ENCODE measurements at places on chromosomes 5 and 9.

- DNase-seq, result no peak
Observed at GRCh38 chr5:55713871-55714270, 1.7 kb upstream of the SLC38A9 start.

- no peak for DNase-seq
Observed at GRCh38 chr9:92952906-92953610, 5.7 kb downstream of the FGD3 start.

GRCh38 chr9:22838266-22838665, 391.6 kb downstream of the DMRTA1 start:
- DNase-seq, result no peak

DNA sequence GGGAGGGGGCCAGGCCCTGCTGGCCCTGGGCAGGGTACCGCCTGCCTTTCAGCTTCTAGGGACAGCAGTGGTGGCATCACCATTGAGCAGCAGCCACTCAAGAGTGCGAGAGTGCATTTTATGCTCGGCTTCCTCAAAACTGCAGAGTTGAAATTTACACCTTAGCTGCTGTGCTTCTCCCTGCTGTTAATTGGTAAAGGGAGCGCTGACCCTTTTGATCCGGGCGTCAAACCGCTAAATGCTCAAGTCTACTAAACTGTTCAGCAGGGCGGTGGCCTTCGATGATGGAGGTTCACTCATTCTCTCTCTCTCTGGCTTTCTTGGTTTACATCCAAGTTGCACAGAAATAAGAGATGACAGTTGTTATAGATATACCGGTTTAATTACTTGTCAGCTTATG, 368.6 kb upstream of the IRX2 start:
- no peak for DNase-seq

DNA sequence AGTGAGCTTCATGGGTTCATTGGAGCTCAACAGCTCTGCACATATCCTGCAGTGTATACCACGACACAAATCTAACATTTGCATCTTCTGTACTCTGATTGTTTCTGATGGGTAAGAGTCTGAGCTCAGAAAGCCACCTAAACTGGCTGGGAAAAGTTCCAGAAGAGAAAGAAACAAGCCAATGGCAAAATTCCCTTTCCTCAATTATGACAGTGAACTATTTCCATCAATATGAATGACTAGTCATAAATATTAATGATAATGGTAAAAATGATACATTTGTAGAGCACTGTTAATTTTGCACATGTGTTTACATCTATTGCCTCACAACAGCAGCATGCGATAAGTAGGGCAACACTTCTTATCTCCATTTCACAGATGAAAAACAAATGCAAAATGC, 1101.6 kb upstream of the DMAC1 start:
- no peak for DNase-seq

GRCh38 chr5:71932655-71933338, 174.5 kb upstream of the MAP1B start:
- no peak for DNase-seq

- DNase-seq, result no peak
Observed at GRCh38 chr5:67989456-67989855, 226.1 kb upstream of the PIK3R1 start.

- no peak for DNase-seq
Observed at GRCh38 chr5:145975361-145976066, 39.1 kb downstream of the SH3RF2 start.

DNA sequence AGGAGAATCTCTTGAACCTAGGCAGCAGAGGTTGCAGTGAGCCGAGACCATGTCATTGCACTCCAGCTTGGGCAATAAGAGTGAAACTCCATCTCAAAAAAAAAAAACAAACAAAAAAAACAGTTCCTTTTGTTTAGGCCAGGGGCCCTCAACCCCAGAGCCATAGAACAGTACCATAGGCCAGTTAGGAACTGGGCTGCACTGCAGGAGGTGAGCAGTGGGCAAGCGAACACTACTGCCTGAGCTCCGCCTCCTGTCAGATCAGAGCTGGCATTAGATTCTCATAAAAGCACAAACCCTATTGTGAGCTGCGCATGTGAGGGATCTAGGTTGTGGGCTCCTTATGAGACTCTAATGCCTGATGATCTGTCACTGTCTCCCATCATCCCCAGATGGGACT, 49.1 kb upstream of the SUB1 start:
- DNase-seq, result no peak

GRCh38 chr9:100111235-100111634, 12.2 kb downstream of the INVS start:
- no peak for DNase-seq

DNA sequence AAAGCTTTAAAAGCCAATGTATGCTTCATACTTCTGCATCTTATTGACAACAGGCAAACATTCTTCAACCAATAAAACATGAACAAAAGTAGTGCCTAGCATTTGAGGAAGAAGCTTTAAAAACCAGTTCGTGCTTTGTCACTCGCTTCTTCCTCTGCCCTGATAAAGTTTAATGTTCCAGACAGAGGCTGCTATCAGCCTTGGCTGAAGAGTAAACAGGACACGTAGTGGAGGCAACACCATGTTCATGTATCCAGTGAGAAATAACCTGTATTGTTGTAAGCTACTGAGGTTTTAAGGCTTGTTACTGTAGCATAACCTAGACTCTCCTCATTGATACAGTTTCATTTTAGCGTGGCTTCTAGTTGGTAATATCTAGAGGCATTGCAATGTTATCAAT, 3.2 kb upstream of the FUBP3 start:
- no peak for DNase-seq

DNA sequence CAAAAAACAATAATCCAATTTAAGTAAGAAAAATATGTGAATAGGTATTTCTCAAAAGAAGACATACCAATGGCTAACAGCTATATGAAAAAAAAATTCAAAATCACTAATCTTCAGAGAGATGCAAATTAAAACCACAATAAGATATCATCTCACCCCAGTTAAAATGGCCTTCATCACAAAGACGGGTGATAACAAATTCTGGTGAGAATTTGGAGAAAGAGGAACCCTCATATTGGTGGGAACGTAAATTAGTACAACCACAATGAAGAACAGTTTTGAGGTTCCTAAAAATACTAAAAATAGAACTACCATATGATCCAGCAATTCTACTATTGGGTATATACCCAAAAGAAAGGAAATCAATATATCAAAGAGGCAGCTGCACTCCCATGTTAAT, 94.3 kb downstream of the TMEM167A start:
- DNase-seq, result no peak

- DNase-seq, result no peak
Observed at GRCh38 chr9:124849801-124850200, 3.5 kb upstream of the WDR38 start.

DNA sequence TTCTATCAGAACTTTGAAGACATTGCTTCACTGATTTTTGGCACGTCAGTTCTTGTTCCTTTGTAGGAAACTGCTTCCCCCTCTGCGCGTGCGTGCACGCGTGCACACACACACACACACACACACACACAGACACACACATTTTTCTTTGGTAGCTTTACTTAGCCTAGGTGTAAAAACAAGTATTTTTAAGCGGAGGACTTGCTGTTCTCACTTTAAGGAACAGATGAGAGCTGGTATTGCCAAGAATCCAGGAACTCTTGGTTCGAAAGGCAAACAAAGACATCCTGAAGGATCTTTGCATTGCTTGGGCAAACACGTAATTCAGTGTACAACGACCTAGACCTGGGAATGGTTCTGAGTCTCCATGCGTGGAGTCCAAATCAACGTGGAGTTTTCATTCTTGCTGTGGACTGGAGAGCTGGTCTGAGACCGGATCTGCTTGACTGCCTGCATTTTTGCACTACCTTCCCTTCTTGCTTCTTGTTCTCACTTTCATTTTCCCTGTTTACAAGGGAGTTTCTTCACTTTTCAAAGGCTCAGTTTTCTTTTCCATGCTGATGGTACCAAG, 8.2 kb downstream of the TMEM268 start:
- DNase-seq, result no peak

DNA sequence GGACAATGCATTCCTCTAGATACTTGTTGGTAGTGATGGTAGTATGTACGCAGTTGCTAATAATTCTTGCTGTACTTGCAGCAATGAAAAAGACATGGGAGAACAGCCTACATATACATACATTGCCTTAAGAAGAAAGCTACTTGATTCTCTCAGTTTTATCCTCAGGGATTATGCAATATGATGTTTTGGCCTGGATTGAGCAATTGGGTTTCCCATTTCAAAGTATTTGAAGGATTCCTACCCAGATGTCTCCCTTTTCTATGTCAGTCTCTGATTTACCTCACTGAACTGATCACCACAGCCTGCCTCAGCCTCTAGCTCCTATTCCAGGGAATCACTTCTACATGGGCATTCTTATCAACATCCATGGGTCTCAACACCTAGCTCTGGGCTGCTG, 210.1 kb upstream of the CDH10 start:
- DNase-seq, result no peak

DNA sequence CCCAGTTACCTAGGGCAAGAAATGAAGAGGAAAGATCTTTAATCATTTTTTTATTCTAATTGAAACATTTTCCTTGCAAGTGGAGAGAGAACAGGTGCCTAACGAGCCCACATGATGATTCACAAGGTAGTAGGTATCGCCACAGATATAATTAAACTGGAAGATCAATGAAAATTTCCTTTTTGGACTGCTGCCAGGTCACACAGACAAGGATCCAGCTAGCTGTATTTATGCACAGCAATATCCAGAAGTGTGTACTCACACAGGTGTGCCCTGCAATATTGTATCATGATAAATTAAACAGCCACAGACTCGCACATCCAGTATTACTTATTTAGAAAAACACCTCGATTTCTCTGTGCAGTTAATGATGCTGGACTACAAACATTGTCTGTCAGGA, 294.0 kb upstream of the SMARCA2 start:
- DNase-seq, result no peak

DNA sequence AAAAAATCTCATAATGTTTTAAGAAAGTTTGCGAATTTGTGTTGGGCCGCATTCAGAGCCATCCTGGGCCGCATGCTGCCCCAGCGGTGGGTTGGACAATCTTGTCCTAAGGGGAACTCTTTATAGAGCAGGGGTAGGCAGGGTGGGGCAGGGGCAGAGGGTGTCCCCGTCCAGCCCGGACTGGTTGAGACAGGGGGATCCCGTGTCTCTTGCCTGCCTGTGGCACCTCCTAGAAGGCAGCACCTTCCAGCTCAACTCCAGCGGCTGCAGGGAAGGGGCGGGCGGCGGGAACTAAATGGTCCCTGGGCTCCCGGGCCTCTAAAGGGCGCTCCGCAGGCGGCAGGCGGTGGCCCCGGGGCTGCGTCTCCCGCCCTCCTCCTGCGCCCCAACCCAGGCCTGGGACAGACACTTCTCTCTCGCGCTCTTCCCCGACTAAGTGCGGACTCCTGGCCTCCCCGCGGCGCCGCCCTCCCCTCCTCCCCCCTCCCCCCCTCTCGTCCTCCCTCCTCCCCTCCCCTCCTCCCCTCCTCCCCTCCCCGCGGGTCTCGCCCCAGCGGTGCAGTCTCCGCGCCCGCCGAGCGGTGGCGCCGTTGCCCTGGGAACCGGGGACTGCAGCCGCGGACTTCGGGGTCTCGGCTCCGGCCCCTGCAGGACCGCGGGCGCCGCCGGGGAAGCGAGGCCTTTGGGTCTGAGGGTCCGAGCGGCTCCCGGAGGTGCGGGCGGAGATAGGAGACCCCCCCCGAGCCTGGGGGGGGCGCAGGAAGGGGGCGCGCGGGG, 132.6 kb downstream of the MRPL36 start:
- DNase-seq, result peak; percentile 28

- DNase-seq, result no peak
Observed at GRCh38 chr9:94639061-94639998, at the start of gene FBP1. FBP1 (minus strand) TSS chr9:94639518; CDS start chr9:94639310, 208 bp downstream.

DNA sequence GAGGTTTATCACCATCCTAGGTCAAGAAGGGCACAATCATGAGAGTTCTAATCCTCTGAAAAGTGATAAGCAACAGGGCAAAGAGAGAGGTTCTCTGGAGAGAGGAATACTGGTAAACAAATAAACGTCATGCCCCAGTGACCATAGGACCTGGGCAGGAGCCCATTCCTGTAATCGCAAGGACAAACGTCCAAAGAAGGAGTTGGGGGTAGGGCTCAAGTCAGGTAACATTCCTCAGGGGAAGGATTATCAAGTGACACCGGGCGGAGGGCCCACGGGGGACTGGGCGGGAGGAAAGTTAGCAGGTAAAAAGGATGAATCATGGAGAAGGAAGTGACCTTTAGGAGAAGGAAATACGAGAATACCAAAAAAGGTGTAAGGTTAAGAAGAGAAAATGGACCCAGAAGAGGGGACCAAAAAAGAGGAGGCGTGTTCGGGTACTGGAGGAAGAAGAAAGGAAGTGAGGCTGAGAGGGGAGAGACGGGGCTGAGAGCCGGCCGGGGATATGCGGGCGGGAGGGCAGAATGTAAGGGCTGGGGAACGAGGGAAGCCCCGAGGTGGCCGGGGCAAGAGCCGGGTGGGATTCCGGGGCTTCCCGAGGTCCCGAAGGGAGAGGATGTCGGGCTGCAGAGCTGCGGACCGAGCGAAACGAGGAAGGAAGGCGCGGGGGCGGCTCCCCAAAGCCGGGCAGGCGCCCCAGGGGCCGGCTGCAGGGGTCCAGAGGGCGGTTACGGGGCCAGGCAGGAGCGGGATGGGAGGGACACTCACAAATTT, 583 bp downstream of the DIAPH1 start:
- no peak for DNase-seq

DNA sequence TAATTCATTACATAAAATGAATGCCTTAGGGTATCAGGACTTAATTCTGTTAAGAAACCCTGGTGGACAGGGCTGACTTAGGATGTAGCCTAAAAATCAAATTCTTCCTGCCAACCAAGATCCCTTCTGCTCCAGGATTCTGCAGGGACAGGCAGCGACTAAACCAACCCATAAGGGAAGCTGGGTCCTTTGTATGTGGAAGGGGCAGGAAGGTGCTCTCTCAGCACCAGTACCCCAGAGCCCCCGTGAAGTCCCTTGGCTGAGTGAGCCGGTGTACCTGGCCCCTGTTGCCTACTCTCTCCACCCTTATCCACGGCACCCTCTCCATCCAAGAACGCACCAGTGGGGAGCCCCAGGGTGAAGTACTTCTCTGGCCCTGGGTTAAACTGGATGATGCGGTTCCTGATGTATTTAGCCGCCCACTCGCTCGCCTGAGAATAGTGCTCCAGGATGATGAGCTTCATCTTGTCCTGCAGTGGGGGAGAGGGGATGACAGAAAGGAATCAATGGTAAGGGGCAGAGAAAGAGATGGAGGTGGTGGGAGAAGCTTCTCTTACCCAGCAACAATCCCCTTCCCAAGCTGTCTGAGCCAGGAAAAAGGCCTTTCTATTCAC, 1.1 kb downstream of the GNPDA1 start:
- DNase-seq, result no peak

- DNase-seq, result no peak
Observed at GRCh38 chr5:77621440-77621839, 17.1 kb downstream of the OTP start.

DNA sequence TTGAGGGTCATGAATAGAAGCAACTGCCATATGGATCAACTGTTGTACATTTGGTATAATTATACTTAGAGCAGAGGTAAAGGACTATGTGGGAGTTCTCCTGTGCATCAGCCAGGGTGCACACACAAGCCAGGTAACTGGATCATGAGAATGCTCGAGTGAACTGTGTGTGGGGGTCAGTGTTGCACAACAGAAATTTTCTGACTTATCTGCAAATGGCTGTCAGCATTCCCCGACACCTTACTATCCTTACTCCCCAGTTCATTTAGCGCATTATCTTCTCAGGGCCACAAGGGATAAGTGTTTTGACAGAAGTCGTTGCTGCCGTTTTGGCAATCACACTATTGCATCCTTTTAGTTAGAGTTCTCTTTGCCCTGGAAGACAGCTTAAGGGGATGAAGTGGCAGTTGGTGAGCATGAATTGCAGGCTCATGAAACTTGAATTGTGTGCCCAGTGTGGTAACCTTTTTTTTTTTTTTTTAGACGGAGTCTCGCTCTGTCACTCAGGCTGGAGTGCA, 1.7 kb downstream of the CANX start:
- DNase-seq, result no peak
